Regular cardiac myocyte (primary cell): ENCODE measurements at places on chromosomes 11 and 22. TPM values are rescaled to one million over a fixed set of nuclear protein-coding genes. Genes with fewer than 3 reads are reported as not detected.

Gene TMEM123
- total RNA-seq: 68.6 and 129 TPM in 2 replicates

Gene SMIM38
- under 0.01 and 0.85 TPM in 2 replicates for total RNA-seq

Gene RASL10A
- total RNA-seq: not detected in 2 replicates

Gene PGA3
- total RNA-seq: not detected in 2 replicates

Gene OR5B12
- total RNA-seq: not detected in 2 replicates

Gene TRPC6
- total RNA-seq: 2.1 and 3.9 TPM in 2 replicates

Gene DEFB108B
- not detected in 2 replicates for total RNA-seq

Gene SHANK3
- 0.19 and 0.28 TPM in 2 replicates for total RNA-seq

Gene ISX
- total RNA-seq: not detected in 2 replicates

Gene TMEM109
- total RNA-seq: 21.4 and 34.1 TPM in 2 replicates

Gene BCO2
- total RNA-seq: 0.38 and 2.3 TPM in 2 replicates

Gene USP47
- 65.4 and 67.4 TPM in 2 replicates for total RNA-seq

Gene FAT3
- total RNA-seq: 5.0 and 7.3 TPM in 2 replicates

Gene F2
- total RNA-seq: 0.19 and 0.28 TPM in 2 replicates

Gene NPTXR
- total RNA-seq: 0.58 and 2.5 TPM in 2 replicates

Gene SSH3
- total RNA-seq: 5.6 and 14.9 TPM in 2 replicates

Gene PANX2
- total RNA-seq: 0.19 and 0.56 TPM in 2 replicates

Gene CRYAB
- total RNA-seq: 41.2 and 44.7 TPM in 2 replicates

Gene MMP26
- not detected in 2 replicates for total RNA-seq

Gene NTM
- total RNA-seq: 20.3 and 43.3 TPM in 2 replicates

Gene SLC22A8
- total RNA-seq: not detected in 2 replicates

Gene C22orf42
- not detected in 2 replicates for total RNA-seq

Gene PRR33
- not detected in 2 replicates for total RNA-seq

Gene RASSF10
- under 0.01 and 0.19 TPM in 2 replicates for total RNA-seq

Gene OTOG
- not detected in 2 replicates for total RNA-seq

Gene KCNK4
- not detected in 2 replicates for total RNA-seq
